NB4 (cell line): ENCODE measurements at places on chromosomes 2 and 18.

DNA sequence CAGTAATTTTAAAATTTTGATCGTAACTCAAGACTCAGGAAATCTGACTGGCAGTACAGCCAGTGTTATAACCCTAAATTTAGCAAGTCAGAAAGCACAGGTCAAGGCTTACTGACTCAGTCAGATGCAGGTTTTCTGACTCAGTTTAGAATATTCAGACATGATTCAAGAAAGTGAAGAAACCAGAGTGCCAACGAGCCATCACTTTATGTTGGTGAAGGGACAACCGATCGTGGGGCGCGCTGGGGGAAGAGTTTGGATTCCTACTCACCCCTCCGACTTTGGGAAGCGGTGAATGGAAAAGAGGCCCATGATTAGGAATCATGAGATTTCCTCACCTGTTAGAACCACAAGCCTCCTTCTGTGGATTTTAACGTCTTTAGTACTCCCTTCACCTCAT, 998 bp downstream of the RNF149 start:
- peak; percentile 24 for DNase-seq

- no peak for DNase-seq
Observed at GRCh38 chr2:61816480-61817355, 37.1 kb downstream of the FAM161A start.

- DNase-seq = no peak
Observed at GRCh38 chr18:24560511-24560981, 100.1 kb downstream of the HRH4 start.

DNA sequence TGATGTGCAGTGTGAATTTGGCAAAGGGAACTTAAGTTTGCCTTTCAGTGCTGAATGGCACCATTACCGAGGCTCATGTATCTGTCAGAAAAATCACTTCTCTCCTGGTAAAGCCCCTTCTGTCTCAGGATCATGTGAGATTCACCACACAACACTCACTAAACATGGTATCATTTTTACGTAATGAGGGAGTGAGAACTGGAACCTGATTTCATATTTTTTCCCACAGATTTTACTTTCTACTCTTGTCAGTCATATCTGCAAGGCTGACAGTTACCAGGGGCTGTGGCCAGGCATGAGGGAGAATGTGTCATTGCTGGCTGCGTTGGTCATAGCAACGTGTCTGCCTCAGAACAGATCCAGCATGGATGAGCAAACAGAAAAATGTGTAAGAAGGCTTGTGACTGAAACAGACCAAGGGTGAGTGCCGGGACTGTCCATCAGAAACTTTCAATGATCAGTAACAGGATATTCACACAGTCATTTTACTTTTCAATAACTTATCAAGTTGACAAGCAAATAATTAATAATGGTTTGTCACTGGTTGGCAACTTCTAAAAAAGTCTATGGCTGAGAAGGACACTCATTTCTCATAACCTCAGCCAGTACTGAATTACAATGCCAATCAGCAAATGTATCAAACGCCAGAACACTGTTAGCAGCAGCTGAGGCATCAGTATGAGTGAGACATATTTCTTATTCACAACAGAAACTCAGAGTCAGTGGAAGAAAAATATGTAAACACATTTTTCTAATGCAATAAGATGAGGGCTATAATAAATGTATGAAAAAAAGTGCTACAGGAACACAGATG, 100.5 kb downstream of the CDC42EP3 start:
- DNase-seq = no peak

GRCh38 chr2:142176941-142177340, 46.1 kb upstream of the LRP1B start:
- DNase-seq = no peak

- DNase-seq = no peak
Observed at GRCh38 chr18:9756271-9756932, 48.3 kb downstream of the RAB31 start.

DNA sequence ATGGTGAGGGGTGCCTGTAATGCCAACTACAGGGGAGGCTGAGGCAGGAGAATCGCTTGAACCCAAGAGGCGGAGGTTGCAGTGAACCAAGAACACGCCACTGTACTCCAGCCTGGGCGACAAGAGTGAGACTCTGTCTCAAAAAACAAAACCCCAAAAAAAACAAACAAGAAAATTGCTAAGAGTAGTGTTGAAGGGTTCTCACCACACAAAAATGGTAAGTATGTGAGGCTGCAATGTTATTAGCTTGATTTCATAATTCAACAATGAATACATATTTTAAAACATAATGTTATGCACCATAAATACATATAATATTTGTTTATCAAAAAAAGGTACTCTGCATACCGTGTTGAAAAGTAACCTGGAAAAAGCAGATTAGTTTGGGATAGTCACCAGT, 45.8 kb downstream of the PSMG2 start:
- DNase-seq = no peak

DNA sequence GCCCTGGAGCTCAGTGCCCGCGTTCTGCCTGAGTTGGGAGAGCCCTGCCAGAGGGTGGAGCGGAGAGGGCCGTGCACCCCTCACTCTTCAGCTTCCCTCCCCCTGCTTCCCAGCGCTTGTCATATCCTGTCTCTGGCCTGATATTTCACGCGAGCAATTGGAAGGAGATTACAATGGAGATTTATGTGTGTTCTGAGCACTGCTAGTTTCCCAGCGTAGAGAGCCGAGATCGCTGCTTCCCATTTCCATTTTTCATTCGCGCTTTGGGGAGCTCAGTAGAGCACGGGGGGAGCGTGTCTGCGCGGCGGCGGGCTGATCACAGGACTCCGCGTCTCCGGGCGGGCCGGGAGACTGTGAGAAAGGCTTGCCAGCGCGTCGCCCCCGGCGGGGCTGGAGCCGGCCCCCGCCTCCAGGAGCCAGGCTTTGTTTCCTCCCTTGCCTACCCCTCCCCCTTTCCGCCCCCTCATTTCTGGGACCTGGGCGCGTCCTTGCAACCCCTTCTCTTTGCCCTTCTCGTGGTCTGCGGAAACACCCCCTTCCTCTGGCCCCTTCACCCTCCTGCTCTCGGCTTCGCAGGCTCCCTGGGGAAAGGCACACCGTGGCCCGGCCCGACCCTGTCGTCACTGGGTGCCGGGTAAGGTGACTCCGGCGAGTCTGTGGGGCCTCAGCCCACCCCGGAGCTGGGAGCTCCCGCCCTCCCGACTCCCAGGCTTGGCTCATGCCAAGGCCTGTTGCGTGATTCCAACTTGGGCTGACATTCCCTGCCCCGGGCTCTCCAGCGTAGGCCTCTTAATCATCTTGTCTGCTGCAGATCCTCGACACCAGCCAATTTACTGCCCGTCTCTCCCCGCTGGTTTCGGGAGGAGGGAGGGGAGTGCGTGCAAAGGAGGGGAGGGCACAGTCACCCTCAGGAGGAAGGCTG, 5.8 kb downstream of the DLX2 start:
- peak; percentile 49 for DNase-seq

GRCh38 chr2:222538535-222538934, 114.2 kb downstream of the SGPP2 start:
- no peak for DNase-seq

DNA sequence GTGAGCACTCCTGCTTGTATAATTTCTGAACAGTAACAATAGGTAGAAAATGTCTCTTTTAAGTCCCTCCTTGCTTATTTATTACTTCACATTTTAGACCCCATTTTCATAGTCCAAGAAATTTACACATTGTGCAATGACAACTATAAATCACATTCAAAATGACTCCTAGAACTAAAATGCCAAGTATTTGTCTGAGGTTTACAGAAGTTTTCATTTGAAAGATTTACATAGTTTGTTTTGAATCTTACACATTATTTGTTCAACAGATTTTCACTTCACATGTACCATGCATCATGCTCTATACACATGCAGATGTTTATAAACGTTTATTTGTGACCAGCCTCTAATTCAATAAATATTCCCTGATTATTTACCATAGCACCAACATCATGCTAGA, 15.7 kb upstream of the TRIB2 start:
- no peak for DNase-seq

DNA sequence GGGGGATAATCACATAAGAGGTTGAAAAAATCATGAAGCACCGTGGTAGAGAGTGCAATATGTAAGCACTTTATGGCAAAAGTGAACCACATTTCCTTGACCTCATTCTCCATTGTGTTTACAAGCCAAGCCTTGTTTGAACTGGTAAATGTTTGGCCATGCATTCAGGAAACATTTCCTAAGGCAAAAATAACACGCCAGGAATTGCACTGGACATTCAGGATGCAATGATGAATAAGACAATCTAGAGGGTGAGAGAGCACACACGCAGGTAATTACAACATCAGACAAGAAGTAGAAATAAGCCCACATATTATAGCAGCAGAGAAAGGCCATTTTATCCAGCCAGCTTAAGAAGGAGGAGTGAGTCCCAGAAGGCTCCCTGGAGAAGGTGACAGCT, 218.0 kb upstream of the OSR1 start:
- no peak for DNase-seq

DNA sequence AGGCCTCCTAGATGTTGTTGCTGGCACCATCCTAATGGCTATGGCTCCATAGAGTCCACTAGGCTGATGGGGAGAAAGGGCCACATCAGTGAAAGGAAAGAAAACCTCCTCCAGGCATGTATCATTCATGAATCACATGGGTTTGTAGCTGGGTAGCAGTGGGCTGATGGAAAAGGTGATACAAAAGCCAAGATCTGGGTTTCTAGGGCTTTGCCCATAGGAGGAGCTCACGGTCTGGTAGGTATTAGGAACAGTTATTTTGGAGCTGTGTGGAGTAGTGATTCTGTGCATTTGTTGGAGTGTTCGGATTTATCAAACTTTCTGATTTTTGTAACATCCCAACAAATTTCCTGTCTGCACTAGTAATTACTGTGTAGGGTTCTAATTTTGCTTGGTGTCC, 259.2 kb downstream of the SLC4A3 start:
- DNase-seq = no peak

DNA sequence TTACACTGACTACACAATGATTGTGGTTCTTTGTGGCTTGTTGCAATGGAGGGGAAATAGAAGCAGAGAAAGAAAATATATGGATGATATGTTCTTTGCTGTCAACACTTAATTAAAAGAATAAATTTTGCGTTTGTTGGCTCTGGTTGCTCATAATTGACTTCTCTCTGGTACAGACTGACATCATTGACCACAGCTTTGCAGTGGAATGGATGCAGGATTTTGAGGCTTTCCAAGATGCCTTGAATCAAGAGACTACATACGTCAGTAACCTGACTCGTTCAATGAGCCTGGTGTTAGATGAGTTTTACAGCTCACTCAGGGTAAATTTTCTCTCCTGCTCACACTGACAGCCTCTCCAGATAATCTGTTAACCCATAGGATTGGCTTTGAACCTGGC, 9.9 kb downstream of the GPN1 start:
- DNase-seq = no peak

- DNase-seq = no peak
Observed at GRCh38 chr18:3180325-3180724, 39.4 kb downstream of the MYOM1 start.

DNA sequence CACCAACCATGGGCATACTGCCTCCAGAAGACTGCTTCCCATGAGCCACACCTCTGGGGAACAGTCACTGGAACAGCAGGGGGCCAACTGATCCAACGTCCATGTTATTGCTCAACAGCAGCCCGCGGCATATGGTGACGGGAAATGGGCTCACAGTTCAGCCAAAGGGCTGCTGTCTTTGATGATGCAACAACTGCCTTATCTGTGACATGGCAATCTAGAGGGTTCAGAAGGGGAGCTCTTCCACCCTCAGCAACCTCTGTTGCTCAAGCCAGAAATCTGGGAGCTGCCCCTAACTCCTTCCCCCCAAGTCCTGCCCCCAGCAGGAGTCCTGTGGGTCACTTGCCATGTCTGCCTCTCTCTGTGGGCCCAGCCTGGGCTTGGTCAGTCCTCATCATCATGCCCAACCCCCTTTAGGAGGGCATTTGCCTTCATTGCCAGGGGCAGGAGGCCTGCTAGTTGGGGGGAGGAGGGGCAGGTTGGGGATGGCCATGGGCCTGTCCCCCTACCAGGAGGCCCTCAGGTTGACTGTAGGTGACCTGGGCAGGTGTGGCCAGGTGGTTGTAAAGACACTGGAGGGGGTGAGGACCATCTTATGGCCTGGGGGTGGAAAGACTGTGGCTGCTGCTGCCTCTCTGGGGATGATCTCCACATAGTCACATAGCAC, 212.9 kb downstream of the CYP26B1 start:
- peak; percentile 99 for DNase-seq

DNA sequence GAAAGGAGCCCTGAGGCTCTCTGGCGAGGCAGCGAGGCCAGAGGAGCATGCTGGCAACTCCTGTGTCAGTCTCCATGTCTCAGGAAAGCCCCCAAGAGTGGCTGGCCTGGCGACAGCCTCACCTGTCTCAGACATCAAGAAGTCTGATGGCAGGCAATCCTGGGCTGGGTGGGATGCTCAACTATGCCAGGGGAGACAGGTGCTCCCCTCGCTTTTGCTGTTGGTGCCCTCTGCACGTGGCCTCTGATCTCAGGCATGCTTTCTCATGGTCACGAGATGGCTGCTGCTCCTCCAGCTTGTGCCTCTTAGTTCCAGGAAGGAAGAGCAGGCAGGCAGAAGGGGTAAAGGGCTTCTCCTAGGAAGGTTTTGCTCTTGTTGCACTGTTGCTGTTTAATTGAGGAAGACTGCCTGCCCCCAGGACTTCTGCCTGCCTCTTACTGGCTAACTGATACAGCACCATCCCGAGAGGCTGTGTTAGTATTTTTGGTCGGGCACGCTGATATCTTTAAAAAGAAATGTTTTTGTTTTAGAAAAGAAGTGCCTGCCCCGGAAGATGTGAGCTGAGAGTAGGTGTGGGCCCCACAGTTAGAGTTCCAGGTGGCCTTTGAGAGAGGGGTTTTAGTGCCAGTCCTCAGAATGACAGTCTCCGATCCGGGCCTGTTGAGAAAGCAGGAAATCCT, 344.8 kb upstream of the HS6ST1 start:
- no peak for DNase-seq

DNA sequence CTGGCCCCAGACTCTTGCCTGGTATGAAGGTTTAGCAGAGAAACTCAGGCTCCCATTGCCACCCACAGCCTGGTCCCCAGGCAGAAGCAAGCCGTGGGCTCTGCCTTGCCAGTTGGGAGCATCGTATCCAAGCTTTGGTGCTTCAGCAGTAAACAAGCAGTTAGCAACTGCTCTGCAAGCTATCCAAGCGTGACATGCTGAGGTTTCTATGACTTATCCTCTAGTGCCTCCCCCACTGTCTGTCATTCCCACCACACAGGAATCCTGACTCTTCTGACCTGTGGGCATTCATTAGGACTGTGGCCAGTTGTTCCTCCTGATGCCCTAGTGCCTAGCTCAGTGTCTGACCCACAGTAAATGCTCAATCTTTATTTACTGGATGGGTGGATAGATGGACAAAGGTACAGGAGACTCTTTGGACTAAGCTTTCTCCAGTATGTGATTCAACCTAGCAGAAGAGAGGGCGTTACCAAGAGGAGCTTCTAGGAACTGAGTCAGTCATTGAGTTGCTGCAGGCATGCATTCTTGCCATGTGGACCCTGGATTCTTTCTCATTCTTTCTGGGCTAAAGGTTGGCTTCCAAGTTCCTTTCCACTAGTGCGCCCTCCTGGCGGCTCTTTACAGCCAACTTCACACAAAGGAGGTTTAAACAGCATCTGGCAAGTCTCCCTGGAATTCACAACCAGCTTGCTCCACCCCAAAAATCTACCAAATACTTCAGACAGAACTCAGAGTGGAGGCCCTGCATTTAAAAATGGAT, 40.6 kb upstream of the MRPL19 start:
- no peak for DNase-seq
